ENCODE measurements at places on chromosomes 1 and 21. TPM values are rescaled to one million over a fixed set of nuclear protein-coding genes. Genes with fewer than 3 reads are reported as not detected.

Gene GRIK1
- total RNA-seq = 5.4 TPM

Gene MCOLN3
- total RNA-seq = 7.6 TPM

Gene CASQ2
- 0.24 TPM for total RNA-seq

- DNase-seq = no peak
Observed at GRCh38 chr21:29470397-29470796, 171.7 kb downstream of the BACH1 start.

- DNase-seq = no peak
Observed at GRCh38 chr1:229207916-229208315, 63.0 kb upstream of the RAB4A start.

DNA sequence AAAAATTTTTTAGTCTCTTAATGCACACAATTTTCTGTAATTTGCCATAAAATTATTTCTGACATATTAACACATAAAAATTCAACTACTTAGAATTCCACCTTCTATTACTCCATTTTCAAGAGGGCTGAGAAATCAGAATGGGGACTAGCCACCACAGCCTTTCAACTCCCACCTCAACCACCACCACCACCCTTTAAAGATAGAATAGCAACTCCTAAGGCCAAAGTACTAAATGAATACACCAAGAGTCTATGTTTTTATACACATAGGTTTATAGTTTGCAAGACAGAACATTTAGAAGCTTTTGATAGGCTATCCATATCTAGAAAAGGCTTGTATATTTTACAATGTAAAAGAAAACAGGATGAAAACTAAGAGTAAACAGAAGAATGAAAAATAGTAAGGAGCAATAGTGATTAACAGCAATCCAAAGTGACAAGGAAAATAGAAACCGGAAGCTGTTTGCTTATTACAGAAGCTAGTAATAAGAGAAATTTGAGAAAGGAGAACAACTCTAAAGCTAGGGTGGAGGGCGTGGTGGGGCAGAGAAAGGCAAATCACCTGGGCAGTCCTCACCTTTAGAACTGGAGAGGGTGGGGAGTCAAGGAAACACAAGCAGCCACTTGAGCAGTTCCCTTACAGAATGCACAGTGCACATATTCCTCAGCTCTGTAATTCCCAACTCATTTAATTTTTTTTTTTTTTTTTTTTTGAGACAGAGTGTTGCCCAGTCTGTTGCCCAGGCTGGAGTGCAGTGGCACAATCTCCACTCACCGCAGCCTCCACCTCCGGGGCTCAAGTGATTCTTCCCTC lies 27.7 kb downstream of the EPS15 start:
- DNase-seq = no peak

All from mesothelial cell of epicardium (in vitro differentiated cells).